ENCODE measurements at places on chromosomes 4 and X.

- no peak for DNase-seq
Measured at GRCh38 chr4:81919223-81919622, 447.5 kb upstream of the RASGEF1B start.

GRCh38 chr4:48960988-48961635, 25.0 kb upstream of the CWH43 start:
- DNase-seq, result no peak

DNA sequence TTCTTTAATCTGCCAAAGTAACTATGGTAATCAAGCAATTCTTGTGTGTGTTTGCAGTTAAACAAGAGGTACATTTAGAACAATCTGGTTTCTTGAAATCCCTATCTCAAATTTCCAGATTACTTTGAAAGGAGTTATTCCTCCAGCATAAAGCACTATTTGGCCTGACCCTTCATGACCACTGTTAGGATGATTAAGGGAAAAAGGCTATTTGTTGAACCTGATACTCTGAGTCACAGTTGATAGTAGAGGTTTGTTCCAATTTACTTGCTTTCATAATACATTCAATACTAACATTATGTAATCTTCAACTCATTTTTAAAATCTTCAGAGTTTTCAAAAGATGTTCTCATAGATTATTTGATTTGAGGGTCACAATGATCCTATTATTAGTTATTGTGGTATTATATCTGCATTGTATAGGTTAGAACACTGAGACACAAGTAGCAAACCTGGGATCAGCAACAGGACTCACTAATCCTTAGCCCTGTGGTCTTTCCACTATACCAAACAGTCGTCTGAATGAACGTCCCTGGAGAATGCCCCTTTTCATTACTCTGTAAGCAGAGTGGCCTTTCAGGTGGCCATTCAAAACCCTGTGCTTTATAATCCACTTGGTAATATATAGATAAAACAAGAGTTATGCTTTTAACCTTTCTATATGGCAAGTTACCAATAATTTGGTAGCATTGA, 8.1 kb upstream of the NDST4 start:
- no peak for DNase-seq

- DNase-seq, result no peak
Measured at GRCh38 chrX:155056877-155057792, 13.8 kb downstream of the CMC4 start.

GRCh38 chrX:154021131-154021611, 1.5 kb upstream of the IRAK1 start:
- no peak for DNase-seq

DNA sequence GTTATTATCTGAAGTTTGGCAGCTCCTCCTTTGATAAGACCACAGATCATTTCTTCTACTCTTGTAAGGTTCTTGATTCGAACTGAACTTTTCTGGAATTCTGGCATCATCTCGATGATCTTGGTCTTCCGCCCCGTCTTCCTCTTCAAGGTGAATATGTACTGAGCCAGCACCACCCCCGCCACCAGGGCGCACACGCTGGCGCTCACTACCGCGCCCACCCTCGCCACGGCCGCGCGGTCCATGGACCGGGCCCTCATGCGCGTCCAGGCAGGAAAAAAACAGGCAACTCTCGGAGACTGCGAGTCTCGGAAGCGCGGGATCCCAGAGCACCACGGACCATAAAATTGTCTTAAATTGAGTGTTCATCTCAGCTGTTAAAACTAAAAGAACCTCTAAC, 458.4 kb upstream of the NDST3 start:
- no peak for DNase-seq

- DNase-seq, result no peak
Measured at GRCh38 chr4:70704931-70705182, 16.5 kb downstream of the UTP3 start.

DNA sequence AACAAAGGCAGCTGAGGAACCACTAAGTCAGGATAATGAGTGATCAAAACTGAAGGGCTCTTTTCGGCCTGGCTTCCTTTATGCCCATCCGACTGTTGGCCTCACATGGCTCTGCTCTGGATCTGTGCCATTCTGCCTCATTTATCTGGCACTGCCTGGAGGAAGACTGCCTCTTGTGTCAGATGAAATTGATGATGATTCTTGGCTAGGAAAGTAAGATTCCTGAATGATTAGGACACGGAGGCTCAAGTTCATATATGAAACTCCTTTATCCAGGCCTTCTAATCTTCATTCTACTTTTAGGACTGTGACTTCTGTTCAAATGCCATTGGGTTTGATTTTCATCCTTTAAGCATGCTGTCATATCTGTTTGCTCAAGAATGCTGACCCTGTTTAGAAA, 475.4 kb upstream of the RPS6KA3 start:
- no peak for DNase-seq

DNA sequence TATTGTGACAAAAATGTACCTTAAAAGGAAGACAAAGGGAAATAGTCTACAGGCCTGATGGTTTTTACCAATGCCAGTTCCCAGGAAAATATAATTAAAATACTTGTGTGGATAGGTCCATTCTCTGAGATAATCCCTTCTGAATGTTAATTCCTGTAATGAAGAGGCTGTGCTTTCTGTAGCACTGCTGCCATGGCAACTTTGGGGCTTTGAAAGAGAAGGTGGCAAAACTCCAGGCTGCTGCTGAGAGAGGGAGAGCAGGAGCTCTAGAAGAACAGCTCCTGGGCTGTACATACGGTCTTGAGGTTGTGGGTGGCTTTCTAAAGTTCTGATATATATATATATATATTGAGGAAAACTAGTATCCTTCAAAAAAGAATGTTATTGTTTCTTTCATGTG, 125.4 kb downstream of the PDLIM5 start:
- no peak for DNase-seq

- DNase-seq, result no peak
Measured at GRCh38 chrX:135489542-135489941, 30.9 kb upstream of the INTS6L start.

DNA sequence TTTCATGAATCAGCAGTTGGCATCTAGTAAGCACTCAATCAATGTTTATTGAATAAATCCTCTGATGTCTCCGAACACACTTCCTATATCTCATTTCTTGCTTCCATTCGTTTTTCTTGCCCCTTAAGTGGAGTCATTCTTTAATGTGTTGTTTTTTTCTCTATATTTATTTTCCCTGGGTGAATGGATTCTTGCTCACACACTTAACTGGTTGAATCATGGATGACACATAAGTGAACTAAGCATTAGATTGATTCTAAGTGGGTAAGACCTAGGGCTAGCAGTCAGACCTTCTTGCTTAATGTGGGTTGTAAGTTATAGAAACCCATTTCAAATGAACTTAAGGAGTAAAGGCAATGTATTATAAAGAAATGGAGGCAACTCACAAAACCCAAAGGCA, 111.1 kb downstream of the RTL3 start:
- no peak for DNase-seq

GRCh38 chr4:156576946-156577345, 394.7 kb downstream of the PDGFC start:
- no peak for DNase-seq

GRCh38 chr4:17492058-17492741, 19.7 kb downstream of the QDPR start:
- DNase-seq, result no peak

DNA sequence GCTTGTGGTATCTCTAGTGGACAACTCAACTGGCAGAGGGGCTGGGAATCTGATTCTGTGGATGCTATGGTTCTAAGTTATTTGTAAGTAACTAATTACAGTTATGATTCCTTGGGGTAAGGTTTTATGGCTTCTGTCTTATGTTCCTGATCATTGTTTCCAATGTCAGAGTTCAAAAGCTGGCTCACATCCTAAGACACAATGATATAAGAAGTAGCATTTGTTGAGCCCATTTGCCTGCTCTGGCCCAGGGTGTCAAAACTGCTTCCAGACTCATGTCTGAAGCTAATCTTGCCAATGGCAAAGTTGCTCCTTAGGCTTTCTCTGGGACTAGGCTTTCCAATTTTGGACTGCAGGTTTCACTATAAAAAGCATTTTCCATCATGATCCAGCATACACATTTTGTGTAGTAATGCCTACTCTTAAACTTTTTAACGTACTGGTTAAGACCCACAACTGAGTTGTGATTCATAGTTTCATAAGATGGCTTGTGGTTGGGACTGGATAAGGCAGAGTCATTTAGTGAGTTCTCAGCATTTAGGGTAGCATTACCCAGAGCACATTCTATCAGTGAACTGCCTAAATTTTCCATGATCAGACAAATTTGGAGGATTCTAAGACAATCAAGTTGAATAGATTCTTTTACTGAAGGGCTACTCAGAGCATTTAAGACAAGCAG, 50.0 kb downstream of the CCNI start:
- no peak for DNase-seq

DNA sequence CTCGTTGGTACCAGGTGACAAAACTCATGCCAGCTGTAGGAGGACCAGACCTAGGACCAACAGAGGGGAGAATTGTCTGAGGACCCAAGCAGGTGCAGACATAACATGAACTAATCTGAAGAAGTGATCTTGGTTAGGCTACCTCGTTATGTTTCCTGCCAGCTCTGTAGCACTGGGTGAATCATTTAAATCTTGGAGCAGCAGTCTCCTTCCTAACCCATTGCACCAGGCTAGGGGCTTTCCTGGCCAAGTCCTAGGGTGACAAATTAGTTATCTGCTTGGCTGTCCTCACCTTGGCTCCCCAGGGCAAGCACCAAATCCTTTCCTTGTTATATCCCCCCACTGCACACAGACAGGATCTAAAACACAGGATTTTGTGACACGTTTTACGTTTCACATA, 87.8 kb downstream of the WWC2 start:
- DNase-seq, result no peak

GRCh38 chr4:143273160-143273917, 63.3 kb upstream of the GAB1 start:
- no peak for DNase-seq

DNA sequence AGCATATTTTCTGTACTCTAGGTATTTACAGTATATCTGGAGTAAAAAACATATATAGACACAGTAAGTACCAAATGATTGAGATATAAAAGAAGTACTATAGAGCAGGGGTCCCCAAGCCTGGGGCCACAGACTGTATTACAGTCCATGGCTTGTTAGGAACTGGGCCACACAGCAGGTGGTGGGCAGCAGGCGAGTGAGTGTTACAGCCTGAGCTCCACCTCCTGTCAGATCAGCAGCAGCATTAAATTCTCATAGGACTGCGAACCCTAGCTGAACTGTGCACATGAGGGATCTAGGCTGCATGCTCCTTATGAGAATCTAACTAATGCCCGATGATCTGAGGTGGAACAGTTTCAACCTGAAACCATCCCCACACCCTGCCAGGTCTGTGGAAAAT, 300.7 kb downstream of the NR3C2 start:
- DNase-seq, result no peak

GRCh38 chr4:119048446-119048845, 87.2 kb upstream of the MYOZ2 start:
- DNase-seq, result no peak

DNA sequence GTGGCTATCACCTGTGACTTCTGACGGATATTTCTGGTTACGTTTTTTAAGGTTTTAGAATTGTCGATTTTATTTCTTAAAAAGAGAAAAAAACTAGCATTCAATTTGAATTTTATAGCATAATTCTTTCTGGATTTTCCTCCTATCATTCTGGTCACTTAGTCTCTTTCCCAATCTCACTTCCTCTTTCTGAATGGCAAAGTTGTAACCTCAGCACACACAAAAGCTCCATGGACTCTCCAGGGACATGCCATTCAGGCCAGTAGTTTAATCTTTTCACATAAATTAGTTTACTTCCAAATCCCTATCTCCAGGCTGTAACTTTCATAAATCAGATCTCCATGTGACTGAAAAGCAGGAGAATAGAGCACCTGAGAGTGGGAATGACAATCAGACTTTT, 110.7 kb downstream of the ARAP2 start:
- DNase-seq, result no peak

DNA sequence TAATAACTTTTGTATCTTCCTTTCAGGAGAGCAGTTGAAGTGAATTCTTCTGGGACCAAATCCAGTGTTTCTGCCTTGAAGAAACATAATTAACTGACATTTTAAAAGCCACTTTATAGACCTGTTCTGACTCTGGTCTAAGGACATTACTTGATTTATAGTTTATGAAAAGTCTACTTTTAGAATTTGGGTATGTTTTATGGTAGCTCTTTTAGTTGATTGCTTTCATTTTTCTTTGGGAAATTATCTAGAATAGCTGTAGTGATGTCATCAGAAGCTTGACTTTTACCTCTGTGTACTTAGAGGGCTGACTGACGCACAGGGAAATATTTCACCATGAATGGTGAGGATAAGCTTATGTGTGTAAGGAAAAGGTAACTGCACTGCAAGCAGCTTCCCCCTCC, 131.8 kb upstream of the LIMCH1 start:
- DNase-seq, result no peak

DNA sequence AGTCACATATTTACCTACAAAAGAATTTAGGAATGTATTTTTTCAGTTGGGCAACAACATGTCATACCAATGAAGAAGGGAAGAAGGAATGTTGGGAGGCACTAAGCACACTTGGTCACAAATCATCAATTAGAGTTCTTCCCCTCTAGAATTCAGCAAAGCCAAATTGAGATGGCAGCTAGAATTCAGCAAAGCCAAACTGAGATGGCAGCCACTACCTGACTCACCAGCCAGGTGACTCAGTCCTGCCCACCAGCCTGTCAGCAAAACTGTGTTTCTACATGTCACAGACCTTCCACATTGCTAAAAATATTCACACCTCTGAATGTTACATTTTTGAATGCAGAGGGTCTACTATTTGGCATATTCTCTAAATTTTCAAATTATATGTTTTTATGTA, 63.2 kb upstream of the NOCT start:
- no peak for DNase-seq

GRCh38 chrX:129013574-129013973, 509.7 kb downstream of the SMARCA1 start:
- DNase-seq, result no peak

Measured in stimulated activated CD8-positive, alpha-beta memory T cell treated with anti-CD3 and anti-CD28 coated beads, Interleukin-2, amount 100 ng/mL, for 1 hour (primary cell).